ENCODE measurements at places on chromosomes 5 and 9. TPM values are rescaled to one million over a fixed set of nuclear protein-coding genes. Genes with fewer than 3 reads are reported as not detected.

ELL2 gene
- total RNA-seq, result 11.7 TPM

- DNase-seq, result no peak
These were observed 9.9 kb downstream of the REEP2 start for GRCh38 chr5:138448481-138449398.

DNA sequence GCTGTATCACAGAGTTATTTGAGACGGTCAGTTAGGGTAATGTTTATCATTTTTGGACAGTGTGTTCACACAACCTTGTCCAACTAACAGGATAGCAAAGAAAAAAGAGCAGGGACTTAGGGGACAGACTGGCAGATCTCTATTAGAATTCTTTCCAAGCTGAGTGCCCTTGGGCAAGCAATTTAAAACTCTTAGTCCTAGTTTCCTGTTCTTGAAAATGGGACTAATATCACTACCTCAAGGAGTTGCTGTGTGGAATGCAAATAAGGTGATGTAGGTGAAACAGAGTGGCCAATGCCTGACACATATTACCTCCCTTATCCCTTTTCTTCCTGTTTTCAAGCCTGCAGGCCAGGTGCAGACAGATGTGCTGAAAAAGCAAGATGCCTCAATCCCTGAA is 186.7 kb downstream of the PAPPA start:
- no peak for DNase-seq

DNA sequence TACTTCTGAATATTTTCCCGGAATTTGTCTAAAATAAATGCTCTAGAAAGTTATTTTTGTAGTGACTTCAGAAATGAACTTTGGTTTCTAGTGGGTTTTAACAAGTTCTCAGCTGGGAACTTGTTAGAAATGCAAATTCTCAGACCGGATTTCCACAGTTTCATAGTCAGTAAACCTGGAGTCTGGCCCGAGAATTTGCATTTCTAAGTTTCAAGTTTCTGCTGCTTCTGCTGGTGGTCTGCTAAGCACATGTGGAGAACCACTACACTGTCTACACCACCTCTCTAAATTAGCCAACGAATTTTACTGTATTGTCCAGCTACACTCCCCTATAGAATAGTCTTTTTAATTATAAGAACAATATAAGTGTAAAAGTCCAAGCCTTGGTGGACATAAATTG is 208.0 kb downstream of the CHSY3 start:
- no peak for DNase-seq

DNA sequence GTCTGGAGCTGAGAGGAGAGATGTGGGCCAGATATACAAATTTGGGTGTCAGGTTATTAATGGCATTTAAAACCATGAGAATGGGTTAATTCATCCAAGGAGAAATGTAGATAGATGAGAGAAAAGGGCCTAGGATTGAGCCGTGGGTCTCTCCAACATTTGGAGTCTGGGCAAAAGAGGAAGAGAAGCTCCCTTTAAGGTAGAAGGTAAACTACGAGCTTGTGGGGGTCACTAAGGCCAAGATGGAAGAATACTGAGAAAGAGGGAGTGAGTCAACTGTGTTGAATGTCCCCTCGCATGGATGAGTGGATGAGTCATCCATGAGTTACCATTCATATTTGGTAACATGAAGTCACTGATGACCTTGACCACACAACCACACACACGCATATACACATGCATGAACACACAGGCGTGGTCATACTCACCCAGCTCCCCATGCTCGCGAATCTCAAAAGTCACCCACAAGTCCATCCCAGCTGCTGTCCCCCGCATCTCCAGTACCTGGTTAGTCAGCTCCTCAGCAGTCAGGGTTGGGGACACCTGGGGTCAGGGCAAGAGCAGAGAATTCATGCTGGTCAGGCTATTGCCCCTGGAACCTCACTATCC is 6.8 kb upstream of the FCHSD1 start:
- no peak for DNase-seq
